ENCODE measurements at places on chromosomes 11 and 22.

DNA sequence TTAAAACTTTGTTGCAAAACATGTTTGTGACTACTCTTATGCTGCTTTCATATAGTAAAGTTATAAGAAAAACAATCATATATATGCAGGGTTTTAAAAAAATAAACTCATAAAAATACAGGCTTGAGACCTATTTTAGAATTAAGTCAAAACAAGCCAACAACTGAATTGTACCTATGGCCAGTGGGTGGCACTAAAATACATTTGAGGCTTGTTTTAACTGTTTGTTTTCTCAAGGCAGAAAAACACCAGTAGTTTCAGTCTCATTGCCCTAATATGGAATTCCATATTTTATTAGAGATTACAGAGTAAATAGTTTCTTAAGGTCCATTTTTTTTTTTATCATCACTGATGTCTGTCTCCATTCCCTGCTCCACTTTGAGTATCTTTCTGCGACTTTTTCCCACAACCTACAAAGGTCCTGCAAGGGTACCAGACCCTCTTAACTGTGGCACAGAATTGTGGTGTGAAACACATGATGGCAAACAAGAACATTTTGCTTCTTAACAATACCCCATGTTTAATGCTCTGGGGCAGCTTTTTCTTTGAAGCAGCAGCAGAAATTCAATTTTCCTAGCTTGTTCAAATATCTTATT is 8.5 kb upstream of the CCDC89 start:
- DNase-seq, result peak; percentile 49

DNA sequence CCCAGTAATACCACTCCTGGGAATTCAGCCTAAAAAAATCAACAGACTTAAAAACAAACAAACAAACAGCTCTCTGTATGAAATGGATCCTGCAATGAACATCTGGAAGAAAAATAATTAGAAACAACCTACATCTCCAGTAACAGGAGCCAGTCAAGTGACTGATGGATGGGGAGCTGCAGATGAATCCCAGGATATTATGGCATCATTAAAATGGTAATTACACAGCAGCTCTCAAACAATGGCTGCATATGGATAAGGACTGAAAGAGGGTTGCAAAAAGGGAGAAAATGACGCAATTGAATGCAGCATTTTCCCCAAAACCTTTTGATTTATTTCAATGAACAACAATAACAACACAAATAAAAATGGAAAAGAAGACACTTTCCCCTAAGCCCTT is 4.1 kb downstream of the NPTXR start:
- DNase-seq, result no peak

- no peak for DNase-seq
Measured at GRCh38 chr11:102338479-102339010, 8.5 kb upstream of the BIRC2 start.

- peak; percentile 79 for DNase-seq
Measured at GRCh38 chr11:75867778-75868374, 52.9 kb downstream of the UVRAG start.

GRCh38 chr11:67381244-67381972 is 8.0 kb upstream of the CLCF1 start:
- DNase-seq, result peak; percentile 80

DNA sequence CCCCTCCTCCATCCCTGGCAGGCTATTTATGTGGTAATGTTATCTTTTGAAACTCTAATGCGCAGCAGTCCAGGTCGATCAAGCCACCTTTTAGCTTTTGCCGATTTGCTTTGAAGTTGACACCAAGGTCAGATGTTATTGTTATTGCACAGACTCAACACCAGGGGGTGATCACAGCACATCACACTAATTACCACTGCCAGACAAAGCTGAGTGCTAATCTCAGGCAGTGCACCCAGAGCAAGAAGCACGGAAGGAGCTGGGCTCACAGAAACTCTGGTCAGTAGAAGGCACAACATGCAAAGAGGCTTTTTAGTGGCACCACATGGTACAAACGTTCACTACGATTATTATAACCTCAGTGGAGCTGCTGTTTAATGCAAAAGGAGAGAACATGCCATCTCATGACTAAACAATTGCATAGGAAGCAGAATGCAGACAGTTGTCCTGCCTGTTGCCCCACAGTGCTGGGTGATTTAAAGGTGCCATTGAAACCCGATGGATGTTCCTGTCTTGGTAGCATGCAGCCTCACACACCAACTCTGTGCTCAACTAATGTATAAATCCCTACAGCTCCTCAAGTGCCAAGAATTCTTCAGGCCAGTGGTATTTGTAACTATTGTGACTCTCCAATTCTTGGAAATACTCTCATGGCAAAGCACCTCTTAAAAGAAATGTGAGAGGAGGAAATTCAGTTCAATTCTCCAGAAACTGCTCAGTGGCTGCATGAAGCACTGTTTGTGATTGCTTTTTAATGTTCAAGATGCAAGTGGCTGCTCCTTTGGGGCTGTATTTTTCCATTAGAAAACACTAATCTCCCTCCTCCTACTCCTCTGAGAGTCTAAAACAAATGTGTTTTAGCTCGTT is 353.9 kb upstream of the DDI1 start:
- peak; percentile 91 for DNase-seq

GRCh38 chr11:87258171-87258833 is 220.6 kb downstream of the TMEM135 start:
- no peak for DNase-seq

- DNase-seq, result no peak
Measured at GRCh38 chr11:62687508-62688396, 1.6 kb downstream of the LRRN4CL start.

DNA sequence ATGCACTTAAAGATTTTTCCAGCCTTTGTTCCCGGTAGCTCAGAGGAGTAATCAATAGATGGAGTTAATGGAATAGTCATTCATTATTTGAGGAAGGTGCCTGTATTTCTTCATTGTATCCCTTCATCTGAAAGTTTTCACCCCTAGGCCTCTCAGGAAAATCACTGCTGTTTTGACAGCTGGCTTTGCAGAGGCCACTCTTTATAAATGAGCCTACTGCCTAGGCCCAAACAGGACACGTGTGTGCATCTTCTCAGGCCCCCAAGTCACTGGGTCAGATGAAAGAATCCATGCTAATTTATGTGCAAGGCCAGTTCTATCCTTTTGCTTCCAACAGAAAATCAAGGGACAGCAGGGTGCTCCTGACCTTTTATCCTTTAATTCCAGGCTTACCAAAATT is 76.8 kb downstream of the MPPED2 start:
- DNase-seq, result no peak

DNA sequence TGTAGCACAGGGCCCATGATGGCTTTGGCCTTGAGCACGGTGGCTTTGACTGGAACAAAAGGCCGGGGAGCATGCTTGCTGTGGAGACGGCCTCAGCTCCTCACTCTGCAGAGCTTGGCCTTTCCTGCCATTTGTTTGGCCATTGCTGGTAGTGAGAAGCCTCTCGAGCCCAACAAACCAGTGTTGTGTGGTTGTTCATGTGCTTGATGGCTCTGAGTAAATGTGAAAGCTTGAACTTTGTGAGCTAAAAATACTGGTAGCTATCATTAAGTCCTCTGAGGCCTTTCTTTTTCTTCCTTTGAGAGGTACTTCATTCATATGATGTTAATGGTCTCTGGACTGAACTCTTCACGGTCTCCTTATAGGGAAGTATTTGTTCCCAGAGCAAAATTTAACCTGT is 39.6 kb downstream of the NAT10 start:
- DNase-seq, result no peak

DNA sequence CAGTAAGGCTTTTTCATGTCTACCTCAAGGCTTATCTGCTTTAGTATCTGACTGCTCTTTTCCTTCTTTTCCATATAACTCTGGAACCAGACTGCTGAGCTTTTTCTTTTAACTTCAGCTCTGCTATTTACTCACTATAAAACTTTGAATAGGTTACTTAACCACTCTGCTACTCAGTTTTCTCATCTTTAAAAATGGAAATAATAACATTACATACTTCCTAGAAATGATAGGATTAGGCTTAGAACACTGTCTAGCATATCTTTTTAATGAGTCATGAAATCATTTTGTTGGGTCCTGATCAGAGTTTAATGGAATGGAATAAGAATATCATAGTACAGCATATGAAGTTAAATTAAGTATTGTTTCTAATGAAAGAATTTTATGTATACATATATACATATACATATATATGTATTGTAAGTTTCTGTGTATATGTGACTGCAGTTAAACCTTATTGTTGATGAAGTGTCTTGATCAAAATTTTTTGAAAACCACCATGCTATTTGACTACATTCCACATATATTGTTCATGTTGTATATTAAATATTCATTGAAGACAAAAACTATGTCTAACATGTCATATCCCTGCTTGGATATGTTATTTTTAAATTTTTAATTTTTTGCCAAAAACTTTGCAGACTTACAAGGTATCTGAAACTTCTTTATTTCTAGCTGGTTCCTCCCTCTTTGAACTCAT is 120.2 kb downstream of the METTL15 start:
- DNase-seq, result no peak

- no peak for DNase-seq
Measured at GRCh38 chr11:121927097-121927785, 188.8 kb downstream of the BLID start.

- peak; percentile 71 for DNase-seq
Measured at GRCh38 chr22:41469218-41469851, 418 bp downstream of the ACO2 start.

GRCh38 chr11:117443266-117444186 is 115.9 kb downstream of the CEP164 start:
- DNase-seq, result no peak

DNA sequence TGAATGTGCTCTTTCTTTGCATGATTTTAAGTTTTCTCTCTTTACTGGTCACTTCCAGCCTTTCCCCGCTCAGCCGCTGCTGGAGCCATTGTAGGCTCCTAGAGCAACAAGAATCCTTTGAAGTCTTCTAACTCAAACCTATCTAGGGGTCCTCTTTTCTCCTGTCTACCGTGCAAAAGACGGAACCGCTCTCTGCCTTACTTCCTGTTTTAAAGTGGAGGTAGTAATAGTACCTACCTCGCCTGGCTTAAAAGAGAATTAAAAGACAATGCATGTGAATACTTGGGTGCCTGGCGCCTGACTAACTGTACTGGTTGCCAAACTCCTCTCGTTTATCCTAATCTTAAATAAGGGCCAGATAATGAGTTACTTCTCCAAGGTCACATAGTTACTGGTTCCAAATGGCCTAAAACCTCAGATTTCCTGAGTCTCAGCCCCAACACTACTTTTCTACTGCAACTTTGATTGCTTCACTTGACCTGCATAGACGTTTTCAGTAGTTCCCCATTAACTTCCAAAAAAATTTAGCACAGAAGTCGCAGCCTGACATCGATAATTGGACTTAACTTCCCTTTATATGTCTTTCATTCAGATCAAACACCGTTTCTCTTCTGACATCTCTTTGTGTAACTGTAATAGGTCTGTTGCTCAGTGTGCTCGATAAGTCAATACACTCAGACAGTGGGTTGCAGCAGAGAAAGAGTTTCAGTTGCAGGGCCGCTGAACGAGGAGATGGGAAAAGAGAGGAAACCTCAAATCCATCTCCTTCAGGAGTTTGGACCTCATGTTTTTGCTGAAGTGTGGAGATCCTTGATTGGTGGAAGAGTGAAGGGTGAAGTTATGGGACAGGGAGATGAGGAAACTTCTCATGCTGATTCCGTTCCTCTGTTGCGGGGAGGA is 891 bp downstream of the SAMM50 start:
- peak; percentile 68 for DNase-seq

DNA sequence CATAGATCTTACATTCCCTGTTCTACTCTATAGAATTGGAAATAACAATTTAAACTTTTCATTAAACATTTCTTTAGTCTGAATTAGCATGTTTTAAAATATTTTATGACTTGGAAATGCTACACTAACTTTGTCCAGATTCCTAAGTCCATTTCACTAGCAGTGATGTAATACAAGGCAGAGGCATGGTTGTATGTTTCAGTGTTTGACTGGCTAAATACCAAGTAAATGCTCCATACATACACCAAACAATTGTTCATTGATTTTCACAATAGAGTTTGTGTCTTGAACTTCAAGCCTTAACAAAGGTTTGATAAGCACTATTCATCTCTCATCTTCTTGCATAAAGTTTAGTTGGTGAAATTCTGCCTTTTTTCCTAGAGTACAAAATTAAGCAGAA is 13.5 kb downstream of the ZBED5 start:
- DNase-seq, result no peak

DNA sequence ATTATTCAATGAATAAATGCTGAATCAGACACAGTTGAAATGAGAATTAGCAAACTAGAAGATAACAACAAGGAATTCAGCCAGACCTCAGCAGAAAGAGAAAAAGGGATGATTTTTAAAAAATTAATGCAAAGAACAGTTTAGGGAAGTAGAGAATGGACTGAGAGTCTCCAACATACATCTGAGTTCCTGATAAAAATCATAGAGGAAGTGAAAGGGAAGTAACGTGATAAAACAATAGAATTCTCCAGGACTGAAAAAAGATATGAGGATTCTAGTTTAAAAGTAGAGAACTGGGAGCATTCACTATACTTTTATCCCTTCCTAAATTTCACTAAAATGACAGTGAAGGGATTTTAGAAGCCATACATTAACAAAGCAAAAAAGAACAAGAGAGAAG is 592.0 kb downstream of the SOX6 start:
- no peak for DNase-seq

DNA sequence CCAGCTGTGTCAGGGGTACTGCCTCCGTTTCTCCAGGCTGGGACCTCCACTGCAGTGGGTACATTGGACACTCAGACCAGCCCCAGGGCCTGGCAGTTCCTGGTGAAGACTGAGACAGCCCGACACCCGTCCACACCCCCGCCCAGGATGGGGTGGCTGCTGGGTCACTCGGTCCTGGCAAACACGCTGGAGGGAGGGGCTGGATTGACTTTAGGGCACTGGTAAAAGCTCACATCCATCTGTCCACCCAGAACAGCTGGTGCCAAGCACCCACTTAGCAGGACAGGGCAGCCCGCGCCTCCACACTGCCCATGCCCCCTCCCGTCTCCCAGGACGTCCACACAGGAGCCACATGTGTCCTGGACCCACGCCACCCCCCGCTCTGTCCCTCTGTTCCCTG is 10.7 kb upstream of the TBX1 start:
- DNase-seq, result no peak

DNA sequence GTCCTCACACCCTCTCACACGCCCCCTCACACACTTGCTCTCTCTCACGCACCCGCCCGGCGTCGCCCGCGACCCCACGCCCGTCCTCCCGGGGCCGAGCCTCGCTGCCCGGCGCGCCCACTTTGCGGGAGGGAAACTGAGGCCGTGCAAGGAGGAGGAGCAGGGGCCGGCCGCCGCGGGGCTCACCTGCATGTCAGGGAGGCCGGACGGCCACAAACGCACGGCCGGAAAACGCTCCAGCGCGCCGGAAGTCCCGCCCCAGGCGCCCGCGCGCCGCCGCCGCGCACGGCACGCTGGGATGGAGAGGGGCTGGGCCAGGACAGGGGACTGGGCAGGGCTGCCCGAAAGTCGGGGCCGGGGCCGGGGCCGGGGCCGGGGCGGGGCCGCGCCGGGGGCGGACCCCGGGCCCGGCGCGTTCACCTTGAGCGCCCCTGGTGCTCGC is at the start of gene CHID1:
TSS of gene CHID1 (minus strand) at position 222 of the 442 bp plus-strand sequence. CDS start 5,994 bp downstream, outside the sequence.
- DNase-seq, result peak; percentile 84
